ENCODE measurements at places on chromosomes 3 and 15. TPM values are rescaled to one million over a fixed set of nuclear protein-coding genes. Genes with fewer than 3 reads are reported as not detected.

Gene LTK
- 2.2 TPM for total RNA-seq

Gene NPAP1
- total RNA-seq, result not detected

Gene OR5H15
- not detected for total RNA-seq

Gene LINGO1
- total RNA-seq, result not detected

Gene ZNF80
- total RNA-seq, result 0.66 TPM

Gene KCNAB1
- total RNA-seq, result not detected

Gene GNAT1
- not detected for total RNA-seq

Gene CFAP20DC
- 1.6 TPM for total RNA-seq

Gene GLDN
- total RNA-seq, result not detected

Gene TMC3
- total RNA-seq, result not detected

Gene ALDH1L1
- total RNA-seq, result not detected

Gene ZNF501
- 6.2 TPM for total RNA-seq

Gene LMAN1L
- 2.2 TPM for total RNA-seq

Gene GPR62
- total RNA-seq, result not detected

Gene SLC7A14
- total RNA-seq, result not detected

Gene ENTPD3
- total RNA-seq, result not detected

Gene KNG1
- total RNA-seq, result not detected

Gene NR2E3
- not detected for total RNA-seq

Gene SEMA5B
- 1.6 TPM for total RNA-seq

Gene TFDP2
- 20.0 TPM for total RNA-seq

Gene RETNLB
- total RNA-seq, result not detected

Gene BDH1
- total RNA-seq, result 35.1 TPM

Gene GOLGA8T
- total RNA-seq, result not detected

Gene TMEM62
- 38.3 TPM for total RNA-seq

Gene EAF2
- total RNA-seq, result 43.3 TPM

Gene IL5RA
- total RNA-seq, result not detected

Gene PCSK6
- 1.1 TPM for total RNA-seq

Gene AMIGO3
- not detected for total RNA-seq

Gene COLQ
- 1.2 TPM for total RNA-seq

Gene FGD5
- total RNA-seq, result not detected

Gene LRRN1
- total RNA-seq, result 0.81 TPM

Gene TBL1XR1
- total RNA-seq, result 312 TPM

Gene SAMD7
- total RNA-seq, result not detected

Gene IQCF2
- total RNA-seq, result not detected

Gene POPDC2
- total RNA-seq, result 5.5 TPM

All from activated B cell treated with CpG ODN at 0.5 μM for 24 hours (primary cell).